NCI-H187 (cell line): ENCODE measurements at places on chromosomes 2 and 18.

GRCh38 chr2:32061973-32062861, 1.1 kb upstream of the SPAST start:
- peak; percentile 31 for DNase-seq

- no peak for DNase-seq
Observed at GRCh38 chr2:218282173-218282991, 9.9 kb downstream of the TMBIM1 start.

DNA sequence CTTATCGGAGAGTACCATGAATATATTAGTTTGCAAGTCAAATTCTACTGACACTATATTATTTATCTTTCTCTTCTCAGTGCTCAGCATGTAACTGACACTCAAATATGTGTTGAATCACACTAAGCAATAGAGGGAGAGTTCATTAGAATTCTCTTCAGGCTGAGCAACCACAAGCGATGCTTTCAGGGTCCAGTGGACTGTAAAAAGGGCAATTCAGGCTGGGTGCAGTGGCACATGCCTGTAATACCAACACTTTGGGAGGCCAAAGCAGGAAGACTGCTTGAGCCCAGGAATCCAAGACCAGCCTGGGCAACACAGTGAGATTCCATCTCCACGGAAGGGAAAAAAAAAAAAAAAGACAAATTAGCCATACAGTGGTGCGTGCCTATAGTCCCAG, 16.3 kb downstream of the PDE6D start:
- DNase-seq: no peak

DNA sequence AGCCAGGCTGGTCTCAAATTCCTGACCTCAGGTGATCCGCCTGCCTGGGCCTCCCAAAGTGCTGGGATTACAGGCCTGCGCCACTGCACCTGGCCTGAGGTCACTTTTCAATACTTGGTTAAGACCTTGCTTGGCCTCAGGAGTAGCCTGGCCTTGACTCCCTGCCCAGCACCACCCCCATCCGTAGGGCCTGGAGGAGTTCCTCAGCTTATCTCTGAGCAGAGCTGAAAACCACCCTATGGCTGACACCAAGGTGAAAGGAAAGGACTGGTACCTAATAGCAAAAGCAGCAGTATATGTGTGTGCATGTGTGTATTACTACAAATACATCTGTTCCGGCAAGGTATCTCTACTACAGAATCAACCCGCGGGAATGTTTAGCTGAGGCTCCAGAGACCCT, 56.0 kb downstream of the STEAP3 start:
- DNase-seq: no peak
